NCI-H1417 treated with DMSO at 0.1 percent for 48 hours (cell line): ENCODE measurements at places on chromosomes 11 and 22.
A peak's percentile ranks its signal among the peaks of the same experiment; 100 is the strongest.

DNA sequence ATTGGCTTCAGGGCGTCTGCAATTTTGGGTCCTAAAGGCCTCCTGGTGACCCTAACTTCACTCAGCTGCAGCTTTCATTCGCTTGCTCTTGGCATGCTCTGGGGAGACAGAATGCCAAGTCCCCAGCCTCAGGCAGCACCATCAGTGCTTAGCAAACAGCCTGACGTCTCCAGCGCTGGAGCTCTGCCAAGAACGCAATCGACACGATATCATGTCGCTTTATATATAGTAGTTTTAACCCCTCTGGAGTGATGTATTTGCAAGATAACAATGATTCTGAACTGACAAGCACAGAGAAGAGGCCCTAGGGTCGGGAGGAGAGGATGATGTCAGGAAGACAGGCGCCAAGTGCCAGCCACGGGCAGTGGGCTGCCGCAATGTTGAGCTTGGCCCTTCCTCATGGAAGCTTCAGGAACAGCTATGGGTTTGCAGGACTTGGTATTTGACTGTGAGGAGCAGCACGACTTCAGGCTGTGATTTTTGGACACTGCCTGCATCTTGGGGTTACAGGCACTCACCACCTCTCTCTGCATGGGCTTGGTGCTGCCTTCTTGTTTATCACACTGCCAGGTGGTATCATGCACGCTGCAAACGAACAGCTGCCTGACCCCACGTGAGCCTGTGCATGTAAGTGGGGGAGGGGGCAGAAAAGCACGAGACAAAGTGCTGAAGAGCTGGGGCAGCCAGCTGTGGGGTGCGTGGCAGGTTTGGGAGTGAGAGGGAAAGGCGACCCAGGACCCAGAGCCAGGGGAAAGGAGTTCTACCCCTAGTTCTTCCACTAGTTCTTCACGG is 26.1 kb downstream of the B3GAT1 start:
- peak; percentile 73 for DNase-seq

DNA sequence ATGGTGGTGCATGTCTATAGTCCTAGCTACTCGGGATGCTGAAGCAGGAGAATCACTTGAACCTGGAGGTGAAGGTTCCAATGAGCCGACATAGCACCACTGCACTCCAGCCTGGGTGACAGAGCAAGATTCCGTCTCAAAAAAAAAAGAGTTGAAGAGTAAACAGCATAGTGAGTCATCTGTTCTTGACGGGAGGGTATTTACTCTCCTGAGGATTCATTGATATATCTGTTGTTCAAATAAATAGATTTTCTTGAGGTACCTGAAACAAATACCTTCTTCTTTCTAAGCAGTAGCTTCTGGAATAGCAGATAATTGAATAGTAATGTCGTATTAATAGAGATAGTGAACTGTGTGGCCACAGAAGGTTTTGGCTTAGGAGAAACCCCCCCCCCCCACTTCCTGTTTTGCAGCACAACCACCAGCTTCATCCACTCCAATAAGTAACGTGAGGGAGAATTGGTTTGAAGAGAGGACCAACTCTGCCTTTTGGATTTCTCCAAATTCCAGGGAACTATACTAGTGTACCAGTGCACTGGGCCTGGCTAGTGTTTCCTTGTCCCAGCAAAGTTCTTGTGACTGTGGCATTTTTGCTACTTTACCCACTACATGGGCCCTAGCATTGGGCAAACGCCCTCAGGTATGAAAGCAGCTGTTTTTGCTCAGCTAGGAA is 90.0 kb downstream of the PRMT3 start:
- DNase-seq = no peak

- no peak for DNase-seq
These were observed 63.9 kb downstream of the UVRAG start for GRCh38 chr11:75878933-75879332.

DNA sequence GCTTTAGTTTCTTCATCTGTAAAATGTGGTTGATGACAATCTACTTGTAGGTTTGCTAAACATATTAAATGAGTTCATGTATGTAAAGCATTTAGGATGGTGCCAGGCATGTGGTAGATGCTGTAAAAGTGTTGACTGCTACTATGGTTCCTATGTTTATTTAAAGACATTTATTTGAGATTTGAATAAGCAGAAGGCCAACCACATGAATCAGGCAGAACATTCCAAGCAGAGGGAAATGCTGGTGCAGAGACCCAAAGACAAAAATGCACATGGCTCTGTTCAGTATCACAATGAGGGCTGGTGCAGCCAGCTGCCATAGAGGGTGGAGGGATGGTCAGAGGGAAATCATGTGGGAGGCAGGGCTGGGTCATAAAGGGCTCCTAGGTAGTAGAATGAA is 156.2 kb upstream of the PDGFD start:
- no peak for DNase-seq

GRCh38 chr11:102955624-102956023 is at the start of gene MMP13:
MMP13 (minus strand) TSS chr11:102955732; CDS start chr11:102955705, 27 bp downstream.
- no peak for DNase-seq
